ENCODE measurements at places on chromosomes 6 and 20.

- DNase-seq, result no peak
Measured at GRCh38 chr6:6466967-6467761, 121.4 kb upstream of the LY86 start.

- no peak for DNase-seq
Measured at GRCh38 chr6:83854001-83854501, 891 bp downstream of the RIPPLY2 start.

DNA sequence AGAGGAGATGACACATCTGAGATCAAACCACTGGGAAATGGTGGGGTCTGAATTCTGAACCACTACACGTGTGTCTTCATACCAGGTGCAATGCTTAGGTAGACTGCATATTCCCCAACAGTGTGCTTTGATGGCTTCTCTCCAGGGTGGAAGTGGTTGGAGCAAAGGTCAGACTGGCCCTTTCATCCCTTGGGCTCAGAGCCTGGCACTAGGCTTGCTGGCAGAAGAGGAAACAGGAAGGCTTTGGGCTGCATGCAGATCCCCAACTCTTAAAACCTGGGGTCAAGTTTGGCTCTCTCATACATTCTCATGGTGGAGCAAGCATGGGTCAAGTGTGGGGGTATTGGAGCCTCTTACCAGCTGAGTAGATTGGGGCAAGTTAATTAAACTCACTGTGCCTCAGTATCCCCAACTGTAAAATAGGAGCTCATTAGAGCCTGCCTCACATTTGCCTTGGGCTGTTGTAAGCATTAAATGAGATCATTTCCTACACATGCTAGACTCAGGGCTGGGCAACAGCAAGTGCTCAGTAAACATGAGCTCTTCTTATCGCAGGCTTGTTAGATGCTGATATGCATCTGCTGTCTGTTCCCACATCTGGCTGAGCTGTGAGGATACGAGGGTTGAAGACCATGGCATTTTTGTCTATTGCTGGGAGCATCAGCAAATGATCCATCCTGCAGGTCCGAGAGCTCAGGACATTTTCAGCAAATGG is 51.6 kb upstream of the FAM83D start:
- peak; percentile 62 for DNase-seq

DNA sequence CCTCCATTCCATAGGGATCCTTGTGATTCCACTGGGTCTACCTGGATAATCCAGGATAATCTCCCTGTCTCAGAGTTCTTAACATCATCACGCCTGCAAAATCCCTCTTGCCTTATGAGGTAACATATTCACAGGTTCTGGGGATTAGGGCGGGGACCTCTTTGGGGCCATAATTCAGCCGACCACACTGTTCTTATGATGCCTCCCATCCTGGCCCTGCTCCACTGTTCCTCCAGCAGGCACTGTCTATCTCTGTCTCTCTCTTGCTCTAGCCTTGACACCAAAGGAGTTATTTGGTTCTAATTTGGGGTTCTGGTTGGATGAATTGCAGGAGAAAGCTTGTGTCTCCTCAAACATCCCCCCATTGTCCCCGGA is 168.1 kb downstream of the NFATC2 start:
- no peak for DNase-seq

DNA sequence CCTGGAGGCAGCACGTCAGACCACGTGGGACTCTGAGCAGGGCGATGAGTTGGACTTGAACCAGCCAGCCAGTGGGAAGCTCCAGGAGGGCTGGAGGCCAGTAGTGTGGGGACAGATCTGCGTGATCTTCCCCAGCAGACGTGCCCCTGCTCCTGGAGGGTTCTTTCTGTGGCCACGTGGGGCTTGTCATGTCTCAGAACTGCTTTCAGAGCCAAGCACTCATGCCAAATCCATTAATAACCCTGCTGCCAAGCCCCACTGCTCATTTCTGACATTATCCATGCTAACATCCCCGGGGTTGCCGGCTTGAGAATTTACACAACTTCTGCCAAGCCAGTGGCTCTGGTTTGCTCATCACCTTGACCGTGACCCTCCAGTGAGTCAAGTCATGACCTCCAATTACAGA is 38.3 kb downstream of the SIRPA start:
- DNase-seq, result no peak

- no peak for DNase-seq
Measured at GRCh38 chr20:34362502-34363061, 491 bp upstream of the ITCH start.

DNA sequence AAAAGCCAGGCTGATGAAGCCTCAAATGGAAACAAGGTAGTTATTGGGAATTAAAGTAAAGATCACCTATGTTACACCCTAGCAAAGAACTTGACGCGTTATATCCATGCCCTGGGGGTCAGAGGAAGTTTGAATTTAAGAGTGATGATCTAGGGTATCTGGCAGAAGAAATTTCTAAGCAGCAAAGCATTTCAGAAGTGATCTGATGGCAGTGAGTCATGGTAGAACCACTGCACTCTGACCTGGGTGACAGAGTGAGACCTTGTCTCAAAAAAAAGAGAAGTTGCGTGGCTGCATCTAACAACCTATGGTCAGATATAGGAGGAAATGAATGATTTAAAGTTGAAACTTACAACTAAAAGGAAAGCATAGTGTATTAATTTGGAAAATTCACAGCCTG is 45.2 kb downstream of the SCP2D1 start:
- DNase-seq, result no peak

- no peak for DNase-seq
Measured at GRCh38 chr6:125346926-125347563, 45.3 kb upstream of the HDDC2 start.

- DNase-seq, result no peak
Measured at GRCh38 chr6:118652051-118652615, 742 bp upstream of the CEP85L start.

- no peak for DNase-seq
Measured at GRCh38 chr20:62753626-62754025, 42.6 kb upstream of the MRGBP start.

DNA sequence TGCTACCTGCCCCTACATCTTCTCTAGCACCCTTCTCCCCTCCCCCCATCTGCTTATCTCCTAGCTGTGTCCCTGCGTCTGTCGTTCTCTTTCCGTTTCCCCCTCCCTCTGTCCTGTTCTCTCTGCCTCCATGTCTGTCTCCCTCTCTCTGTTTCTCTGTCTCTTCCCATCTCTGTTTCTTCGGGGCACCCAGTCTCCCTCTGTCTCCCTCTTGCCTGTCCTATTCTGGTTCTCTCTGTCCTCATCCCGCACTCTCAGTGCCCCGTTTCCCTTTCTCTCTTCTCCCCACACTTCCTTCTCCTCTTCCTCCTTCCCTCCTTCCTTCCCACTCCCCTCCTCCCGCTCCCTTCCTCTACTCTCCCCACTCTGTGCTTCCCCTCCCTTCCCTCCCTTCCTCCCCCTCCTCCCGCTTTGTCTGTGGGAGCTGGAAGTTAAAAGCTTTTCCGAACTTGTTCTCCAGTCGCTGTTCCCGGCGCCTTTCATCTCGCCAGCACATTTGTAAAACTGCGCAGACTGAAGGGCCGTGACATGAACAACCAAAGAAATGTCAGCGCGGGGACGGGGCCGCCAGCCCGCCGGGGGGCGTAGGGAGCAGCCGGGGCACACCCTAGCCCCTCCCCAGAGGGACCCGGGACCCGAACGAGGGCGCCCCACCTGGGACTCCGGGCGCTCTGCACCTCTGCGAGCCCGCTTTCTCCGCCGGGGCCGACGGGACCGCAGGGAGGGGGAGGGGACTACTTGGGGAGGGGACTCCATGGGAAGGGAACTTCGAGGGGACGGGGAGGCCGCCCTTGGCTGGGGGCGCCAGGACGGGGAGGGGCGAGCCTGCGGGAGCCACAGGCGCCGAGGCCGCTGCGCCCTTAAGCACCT is 4.0 kb upstream of the CDH22 start:
- DNase-seq, result no peak

DNA sequence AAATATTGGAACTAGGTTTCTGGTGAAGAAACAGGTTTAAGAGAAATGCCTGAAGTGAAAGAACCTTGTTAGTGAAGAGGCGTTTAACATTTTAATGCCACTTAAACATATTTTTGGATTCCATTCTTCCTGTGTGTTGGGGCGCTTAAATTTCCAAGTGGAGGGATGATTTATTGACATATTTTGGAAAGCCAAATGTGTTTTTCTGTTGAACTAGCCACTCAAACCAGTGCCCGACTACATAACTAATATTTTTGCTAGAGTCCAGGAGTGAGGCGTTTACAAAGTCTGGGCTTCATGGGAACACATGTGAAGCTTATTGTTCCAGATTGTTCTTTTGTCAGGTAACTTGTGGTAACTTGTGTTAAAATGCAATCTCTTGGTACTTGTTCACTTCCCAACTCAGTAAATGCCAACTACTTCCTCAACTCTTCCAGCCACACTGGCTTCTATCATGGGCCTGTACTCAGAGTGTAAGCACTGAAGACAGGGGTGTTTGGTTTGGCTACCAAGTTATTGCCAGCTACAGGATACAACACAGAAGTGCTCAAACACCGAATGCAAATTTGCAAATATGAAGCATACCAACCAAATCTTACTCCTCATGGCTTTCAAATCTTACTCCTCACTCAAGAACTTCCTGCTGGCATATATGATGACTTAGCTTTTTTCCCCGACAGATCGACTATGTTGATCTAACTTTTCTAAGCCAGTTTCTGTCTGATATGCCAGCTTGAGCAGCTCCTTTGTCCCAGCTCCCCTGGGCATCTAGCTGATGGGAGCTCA is 2.0 kb upstream of the ZNFX1 start:
- DNase-seq, result no peak

- peak; percentile 97 for DNase-seq
Measured at GRCh38 chr6:33271468-33272274, at the start of the genes RPS18 and VPS52. Gene RPS18, plus strand, starts transcription at chr6:33272075. Its CDS starts 45 bp downstream, at chr6:33272120. Gene VPS52, minus strand, starts transcription at chr6:33271876. Its CDS starts 201 bp downstream, at chr6:33271675.

Measured in CD4-positive, alpha-beta T cell treated with Interleukin-12 subunit alpha and Interleukin-12 subunit beta, for 1 hour (primary cell).